ENCODE measurements at places on chromosomes 5 and 9.

GRCh38 chr9:26974927-26975326, 18.7 kb downstream of the IFT74 start:
- DNase-seq: no peak

- no peak for DNase-seq
Measured at GRCh38 chr9:98567540-98568233, 141.0 kb downstream of the GABBR2 start.

DNA sequence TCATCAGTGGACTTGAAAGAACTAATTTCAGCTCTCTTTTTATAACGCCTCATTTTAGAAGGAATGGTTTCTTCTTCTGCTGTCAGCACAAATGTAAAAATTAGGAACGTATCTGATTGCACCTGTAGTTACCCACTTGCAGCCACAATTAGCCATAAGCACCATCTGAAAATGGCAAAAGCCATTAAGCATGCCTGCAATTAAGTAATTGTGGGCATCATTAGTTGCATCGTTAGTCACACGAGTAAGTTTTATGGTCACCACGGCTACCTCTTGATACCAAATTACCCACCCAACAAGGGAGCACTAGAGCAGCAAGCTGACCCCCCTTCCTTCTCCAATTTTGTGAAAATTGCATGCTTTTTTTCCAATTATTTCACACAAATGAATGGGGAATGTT, 25.8 kb upstream of the SLC44A1 start:
- DNase-seq: peak; percentile 9

DNA sequence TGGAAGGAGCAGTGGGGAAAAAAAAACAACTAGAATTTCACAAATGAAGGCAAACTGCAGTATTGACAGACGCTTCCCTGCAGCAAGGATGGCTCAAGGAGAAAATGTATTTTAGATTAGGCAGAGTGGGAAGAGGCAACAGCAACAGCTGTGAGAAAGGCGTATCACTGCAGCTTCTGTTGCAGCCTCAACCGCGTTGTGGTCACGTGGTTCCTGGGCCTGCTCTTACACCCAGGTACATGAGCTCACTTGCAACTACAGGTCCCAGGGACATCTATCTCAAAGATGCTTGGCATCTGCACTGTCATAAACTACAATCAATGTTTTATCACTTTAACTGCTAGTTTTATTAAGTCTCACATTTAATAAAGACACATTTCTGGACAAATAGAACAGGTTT, 36.0 kb upstream of the GOLM1 start:
- DNase-seq: peak; percentile 5

- DNase-seq: no peak
Measured at GRCh38 chr5:68378204-68378820, 162.8 kb downstream of the PIK3R1 start.

GRCh38 chr5:114223866-114224265, 138.0 kb upstream of the KCNN2 start:
- no peak for DNase-seq

DNA sequence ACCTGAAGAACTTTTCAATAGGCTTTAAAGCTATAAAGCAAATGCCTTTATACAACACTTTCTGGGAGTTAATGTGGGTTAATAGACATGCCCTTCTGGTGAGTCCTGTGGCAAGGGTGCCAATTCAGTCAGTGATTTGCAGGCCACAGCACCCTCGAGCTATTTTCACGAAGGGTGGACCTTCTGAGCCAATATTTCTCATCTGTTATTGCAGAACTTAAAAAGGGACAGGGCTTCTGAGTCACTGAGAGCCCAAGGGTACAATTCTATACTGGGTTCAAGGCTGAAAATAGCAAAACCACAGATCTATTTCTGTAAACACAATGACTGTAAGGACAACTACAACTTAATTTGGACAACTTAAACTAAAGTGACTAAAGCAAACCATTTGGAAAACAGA, 92.8 kb downstream of the GABRG2 start:
- DNase-seq: no peak

DNA sequence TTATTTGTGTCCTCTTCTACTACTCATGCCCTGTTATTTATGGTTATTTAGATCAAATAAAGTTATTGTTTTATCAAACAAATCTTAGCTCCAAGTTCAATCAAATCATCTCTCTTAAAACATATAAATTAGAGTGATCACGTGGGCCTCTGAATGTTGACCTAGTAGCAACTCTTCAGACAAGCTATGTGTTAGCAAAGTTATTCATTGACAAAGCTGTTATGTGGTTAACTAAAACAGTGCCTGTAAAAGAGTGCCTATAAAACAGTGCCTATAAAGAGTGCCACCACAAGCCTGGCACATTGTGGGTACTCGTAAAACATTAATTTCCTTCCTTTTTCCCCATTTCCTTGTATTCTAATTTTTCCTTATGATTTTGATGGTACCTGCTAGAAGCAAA, 421.9 kb downstream of the HCN1 start:
- DNase-seq: no peak

DNA sequence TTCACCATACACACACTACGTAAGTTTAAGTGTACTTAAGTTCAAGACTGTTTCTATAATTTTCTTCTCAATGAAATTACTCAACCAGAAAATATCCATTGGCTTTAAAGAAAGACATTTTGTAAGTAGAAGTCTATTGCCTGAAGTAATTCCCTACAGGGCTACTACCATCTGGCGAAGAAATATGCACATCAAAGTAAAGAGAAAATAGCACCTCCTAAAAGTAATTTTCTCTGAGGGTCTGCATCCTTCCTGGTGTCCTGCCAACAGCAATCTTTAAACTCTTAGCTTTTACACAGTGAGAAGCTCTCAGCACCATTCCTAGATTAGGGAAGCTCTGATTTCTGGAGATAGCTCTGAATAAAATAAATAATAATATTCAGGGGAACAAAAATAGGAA, 498.5 kb upstream of the TYRP1 start:
- no peak for DNase-seq

DNA sequence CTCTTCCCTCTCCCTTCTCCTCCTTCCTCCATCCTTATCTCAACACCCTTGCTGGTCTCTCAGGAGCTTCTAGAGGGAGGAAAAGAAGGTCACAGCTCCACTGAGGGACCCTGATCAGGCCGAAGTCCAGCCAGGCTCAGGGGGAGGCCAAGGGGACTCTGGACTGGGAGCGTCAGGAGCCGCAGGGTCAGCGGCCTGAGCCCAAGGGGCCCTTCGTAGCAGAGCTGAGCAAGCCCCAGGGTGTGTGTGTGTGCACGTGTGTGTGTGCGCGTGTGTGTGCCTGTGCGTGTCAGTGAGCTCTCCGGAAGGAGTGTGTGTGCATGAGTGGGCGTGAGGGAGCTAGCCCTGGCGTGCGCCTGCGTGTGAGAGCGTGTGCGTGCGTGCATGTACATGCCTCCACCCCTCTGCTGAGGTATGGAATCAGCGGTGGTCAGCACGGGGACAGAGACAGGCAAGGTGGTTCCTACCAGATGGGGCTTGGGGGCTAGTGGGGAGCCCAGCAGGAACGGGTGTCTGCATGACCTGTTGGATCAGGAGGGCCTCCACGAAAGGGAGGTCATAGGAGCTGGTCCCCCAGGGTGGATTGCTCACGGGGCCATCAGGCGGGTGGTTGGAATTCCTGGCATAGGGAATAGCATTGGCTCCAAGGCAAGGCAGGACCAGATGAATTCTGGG, 10.0 kb upstream of the AGPAT2 start:
- DNase-seq: no peak

GRCh38 chr9:95147452-95148207, 169.9 kb downstream of the FANCC start:
- DNase-seq: no peak
